Activated CD4-positive, alpha-beta T cell treated with anti-CD3 and anti-CD28 coated beads for 1 hour (primary cell): ENCODE measurements at places on chromosomes 16 and 17.

GRCh38 chr16:20610211-20610891 is 34.2 kb upstream of the ACSM2B start:
- no peak for DNase-seq

DNA sequence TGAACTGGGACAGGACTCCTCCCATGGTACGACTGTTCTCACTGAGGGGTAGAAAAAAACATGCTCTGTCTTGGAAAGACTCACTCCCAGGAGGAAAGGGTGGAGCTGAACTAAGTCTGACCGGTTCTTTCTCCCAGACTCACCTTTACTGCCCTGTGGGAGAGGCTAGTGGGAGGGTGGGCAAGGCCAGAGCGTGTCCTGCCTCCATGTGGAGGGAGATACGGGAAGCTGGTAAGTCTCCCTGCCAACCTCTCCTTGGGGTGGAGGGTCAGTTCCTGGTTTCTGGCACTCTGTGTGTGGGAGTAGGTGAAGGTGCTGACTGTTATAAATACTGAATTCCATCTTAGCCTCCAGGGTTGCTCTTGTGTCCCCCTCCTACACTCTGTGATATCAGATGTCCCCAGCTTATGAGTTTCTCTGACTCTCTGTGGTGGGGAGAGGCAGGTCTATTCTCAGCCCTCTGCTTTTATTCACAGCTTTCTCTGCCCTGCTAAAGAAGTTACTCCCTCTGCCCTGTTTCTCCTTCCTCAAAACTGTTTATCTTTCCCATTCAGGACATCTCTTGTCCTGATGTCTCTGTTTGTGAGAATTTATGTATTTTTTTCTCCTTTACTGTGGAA is 26.9 kb upstream of the FAM20A start:
- DNase-seq = no peak

GRCh38 chr17:43324205-43324893 is 74.4 kb upstream of the ARL4D start:
- no peak for DNase-seq

GRCh38 chr16:20329392-20330138 is 2.3 kb upstream of the GP2 start:
- DNase-seq = no peak

DNA sequence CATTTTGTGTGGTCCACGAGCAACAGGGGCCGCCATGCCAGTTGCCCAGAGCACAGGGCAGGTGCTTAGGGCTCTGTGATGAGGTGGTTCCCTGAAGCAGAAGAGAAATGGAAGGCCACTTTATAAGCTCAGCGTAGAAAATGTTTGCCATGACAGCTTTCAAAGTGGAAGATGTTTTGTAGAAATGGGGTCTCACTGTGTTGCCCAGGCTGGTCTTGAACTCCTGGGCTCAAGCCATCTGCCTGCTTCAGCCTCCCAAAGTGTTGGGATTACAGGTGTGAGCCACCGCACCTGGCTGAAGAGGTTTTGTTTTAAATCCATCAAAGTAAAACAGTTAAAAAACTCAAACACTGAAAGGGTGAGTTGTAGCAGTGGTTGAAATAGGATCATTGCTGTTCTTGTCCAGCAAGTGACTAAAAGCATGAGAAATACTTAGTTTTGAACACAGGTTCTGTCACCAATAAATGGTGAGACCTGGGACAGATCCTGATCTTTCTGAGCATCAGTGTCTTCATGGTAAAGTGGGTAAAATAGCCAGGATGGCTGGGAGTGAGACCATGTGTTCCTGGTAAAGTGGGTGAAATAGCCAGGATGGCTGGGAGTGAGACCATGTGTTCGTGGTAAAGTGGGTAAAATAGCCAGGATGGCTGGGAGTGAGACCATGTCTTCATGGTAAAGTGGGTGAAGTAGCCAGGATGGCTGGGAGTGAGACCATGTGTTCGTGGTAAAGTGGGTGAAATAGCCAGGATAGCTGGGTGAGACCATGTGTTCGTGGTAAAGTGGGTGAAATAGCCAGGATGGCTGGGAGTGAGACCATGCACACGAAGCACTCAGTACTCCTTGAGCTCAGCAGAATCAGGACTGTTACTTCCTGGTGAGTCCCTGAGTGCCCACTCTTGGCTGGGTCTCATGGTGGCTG is 46.0 kb downstream of the BANP start:
- DNase-seq = no peak

GRCh38 chr16:16062023-16062937 is 112.9 kb downstream of the ABCC1 start:
- DNase-seq = no peak

GRCh38 chr17:32350666-32351418 is 885 bp downstream of the ZNF207 start:
- DNase-seq = no peak

DNA sequence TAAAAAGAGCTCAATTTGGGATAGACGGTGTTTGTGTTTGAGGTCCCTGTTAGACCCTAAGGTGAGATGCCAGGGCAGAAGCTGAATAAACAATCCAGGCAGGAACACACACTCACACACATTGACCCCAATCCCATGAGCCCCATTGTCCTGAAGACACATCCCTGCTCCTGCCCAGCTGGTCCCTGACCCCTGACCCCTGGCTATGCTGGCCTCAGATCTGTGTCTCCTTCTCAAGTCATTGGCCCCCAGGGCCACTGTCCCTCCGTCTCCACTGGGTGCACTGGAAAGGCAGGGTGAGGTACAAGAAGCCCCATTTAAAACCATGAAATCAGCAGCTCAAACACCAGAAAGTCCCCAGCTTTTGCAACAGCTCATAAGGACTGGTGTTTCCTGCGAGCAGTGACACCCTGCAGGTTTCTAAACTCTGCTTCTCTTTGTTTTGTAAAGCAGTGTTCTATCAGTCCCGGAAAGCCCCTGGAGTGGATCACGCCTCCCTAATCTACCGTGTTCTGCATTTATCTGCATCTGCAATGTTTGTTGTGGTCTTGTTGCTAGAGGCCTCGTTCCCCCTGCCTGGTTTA is 18.0 kb upstream of the ASGR2 start:
- peak; percentile 27 for DNase-seq

DNA sequence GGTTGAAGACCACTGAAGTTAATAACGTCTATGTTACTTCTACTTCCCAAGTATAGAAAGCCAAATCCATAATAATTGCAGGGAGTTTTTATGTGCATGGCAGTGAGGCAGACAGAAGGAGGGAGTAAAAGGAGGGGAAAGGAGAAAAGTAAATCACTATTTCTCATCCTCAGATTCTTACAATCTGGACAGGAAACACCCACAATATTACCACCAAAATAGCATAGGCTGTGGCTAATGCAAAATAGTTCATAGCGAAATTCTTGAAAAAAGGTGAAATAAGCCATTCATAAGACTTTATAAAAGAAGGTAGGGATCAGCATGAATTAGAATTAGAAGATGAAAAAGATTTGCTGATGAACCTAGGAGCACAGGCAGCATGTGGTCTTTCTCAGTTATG is 128.1 kb downstream of the KCNJ2 start:
- DNase-seq = no peak

DNA sequence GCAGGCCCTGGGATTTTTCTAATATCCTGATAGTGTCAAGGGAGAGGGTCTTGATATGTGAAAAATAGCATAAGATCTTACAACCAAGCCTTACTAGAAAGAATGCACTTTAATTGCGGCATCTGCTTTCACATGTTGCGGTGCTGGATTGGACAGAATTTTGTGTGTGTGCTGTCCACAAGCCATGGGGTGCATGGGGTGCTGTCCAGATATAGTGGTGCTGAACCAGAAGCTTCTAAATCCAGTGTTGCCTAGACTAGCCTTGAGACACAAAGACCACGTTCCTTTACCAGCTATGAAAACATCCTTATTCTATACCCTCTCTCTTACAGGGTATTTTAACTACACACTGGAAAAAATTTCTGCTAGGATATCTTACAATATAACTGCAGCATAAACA is 244.0 kb downstream of the TMEM114 start:
- DNase-seq = no peak

- no peak for DNase-seq
Observed at GRCh38 chr17:61484174-61484573, 32.0 kb downstream of the TBX4 start.

DNA sequence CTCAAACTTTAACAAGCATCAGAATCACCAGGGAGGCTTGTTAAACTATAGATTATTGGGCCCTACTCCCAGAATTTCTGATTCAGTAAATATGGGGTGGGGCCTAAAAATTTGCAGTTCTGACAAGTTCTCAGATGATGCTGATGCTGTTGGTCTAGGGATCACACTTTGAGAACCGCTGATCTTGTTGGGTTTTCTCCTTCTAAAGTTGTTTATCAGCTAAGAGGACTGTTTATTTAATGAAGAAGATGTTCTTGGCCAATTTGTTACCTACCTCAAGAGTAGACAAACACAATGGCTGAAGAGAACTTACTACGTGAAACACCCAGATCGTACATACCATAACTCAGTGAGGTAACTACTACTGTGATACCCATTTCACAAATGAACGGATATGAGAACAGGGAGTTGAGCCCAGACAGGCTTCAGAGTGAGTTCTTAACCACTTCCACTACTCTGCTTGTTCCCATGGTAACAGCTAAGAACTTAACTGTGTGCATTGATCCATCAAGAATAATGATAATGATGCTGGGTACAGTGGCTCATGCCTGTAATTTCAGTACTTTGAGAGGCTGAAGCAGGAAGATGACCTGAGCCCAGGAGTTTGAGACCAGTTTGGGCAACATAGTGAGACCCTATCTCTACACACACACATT is 85.3 kb upstream of the NSRP1 start:
- no peak for DNase-seq

GRCh38 chr16:8397223-8397622 is 193.1 kb downstream of the TMEM114 start:
- DNase-seq = no peak

DNA sequence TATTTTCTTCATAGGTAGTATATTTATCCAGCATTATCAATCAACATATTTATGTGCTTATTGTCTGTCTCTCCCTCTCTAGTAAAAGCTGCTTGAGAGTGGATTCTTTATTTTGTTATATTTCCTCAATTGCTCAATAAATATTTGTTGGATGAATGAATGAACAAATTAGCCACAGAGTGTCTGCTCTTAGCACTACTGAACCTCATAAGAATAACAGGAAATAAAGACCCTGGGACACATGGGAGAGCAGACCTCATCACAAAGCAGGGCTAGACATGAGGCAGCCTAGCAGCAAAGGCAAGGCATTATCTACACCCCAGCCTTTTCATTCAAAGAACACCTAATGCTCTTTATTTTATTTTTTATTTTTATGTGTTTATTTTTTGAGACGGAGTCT is 34.9 kb upstream of the TANC2 start:
- DNase-seq = no peak

GRCh38 chr16:59470556-59470955 is 736.4 kb upstream of the GOT2 start:
- no peak for DNase-seq

DNA sequence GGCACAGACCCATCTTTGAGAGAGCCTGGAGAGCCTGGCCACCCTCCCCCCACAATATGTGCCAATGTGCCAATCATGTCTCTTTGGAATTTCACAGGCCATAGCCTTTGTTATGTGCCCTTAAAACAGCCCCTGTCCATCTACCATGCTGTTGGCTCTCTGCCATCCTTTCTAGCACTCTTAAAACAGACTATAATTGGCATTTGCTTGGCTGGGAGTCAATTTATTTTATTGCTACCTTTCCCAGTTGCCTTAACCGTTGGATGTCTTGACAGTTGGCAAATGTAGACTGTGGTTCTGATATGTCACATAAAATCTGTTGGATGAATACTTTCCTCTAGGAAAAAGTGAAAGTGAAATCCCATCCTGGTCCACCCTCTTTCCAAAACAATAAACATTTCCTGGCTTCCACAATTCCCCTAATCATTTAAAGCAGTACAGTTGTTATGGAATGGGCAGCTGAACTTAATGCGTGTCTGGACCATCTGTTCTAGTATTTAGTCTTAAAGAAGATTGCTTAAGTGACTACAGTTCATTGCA is 394.0 kb downstream of the KCNJ2 start:
- no peak for DNase-seq

DNA sequence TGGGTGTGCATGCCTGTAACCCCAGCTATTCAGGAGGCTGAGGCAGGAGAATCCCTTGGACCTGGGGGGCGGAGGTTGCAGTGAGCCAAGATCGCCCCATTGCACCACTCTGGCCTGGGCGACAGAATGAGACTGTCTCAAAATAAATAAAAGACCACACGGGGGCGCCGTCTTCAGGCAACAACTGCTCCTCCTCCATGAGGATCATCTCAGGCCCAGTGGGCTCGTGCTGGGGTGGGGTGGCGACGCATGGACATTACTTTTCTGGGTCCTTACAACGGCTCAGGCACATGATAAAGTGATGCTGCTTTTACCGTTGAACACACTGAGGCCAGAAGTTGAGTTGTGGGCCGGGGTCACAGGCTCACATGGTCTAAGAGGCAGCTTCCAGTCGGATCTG is 56.2 kb downstream of the PRMT7 start:
- DNase-seq = no peak

GRCh38 chr16:64304396-64304795 is 817.5 kb downstream of the CDH11 start:
- DNase-seq = no peak

GRCh38 chr17:79841369-79842135 is 2.3 kb upstream of the CBX4 start:
- DNase-seq = no peak

DNA sequence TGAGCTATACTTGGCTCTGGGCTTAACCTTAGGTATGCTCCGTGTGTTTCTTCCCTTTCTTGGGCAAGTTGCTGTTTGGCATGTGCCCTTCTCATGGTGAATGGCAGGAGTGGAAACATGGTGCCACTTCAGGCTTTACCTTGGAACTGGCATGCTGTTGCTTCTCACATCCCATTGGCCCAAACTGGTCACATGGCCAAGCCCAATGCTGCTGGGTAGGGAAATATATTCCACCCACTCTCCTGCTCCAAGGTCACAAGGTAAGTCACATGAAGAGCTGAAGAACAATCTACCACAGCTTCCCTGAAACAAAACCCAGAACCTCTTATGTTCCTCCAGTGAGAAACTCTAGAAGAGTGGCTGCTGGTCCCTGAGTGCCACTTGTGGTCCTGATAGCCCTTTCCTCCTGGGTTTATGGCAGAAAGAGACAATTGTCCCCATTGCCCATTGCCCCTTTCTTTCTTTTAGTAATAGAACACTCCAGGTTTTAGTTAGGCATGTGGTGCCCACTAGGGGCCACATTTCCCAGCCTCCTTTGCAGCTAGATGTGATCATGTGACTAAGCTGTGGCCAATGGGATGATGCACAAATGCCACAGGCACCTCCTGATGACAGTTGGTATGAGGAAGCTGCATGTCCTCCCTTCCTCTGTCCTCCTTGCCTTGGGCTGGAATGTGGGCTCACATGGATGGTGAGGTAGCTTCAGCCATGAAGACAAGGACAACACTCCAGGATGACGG is 50.3 kb downstream of the MEOX1 start:
- no peak for DNase-seq

GRCh38 chr16:26301516-26301915 is 609.8 kb downstream of the HS3ST4 start:
- DNase-seq = no peak

GRCh38 chr16:17467923-17468540 is 2.7 kb downstream of the XYLT1 start:
- DNase-seq = peak; percentile 35

GRCh38 chr17:29575511-29576213 is 7.2 kb downstream of the TP53I13 start:
- DNase-seq = no peak

GRCh38 chr17:81060416-81060815 is 25.5 kb downstream of the BAIAP2 start:
- DNase-seq = no peak

- no peak for DNase-seq
Observed at GRCh38 chr17:63291258-63291657, 154.8 kb downstream of the CYB561 start.
